Common myeloid progenitor, CD34-positive (primary cell): ENCODE measurements at places on chromosomes 11 and 22.

DNA sequence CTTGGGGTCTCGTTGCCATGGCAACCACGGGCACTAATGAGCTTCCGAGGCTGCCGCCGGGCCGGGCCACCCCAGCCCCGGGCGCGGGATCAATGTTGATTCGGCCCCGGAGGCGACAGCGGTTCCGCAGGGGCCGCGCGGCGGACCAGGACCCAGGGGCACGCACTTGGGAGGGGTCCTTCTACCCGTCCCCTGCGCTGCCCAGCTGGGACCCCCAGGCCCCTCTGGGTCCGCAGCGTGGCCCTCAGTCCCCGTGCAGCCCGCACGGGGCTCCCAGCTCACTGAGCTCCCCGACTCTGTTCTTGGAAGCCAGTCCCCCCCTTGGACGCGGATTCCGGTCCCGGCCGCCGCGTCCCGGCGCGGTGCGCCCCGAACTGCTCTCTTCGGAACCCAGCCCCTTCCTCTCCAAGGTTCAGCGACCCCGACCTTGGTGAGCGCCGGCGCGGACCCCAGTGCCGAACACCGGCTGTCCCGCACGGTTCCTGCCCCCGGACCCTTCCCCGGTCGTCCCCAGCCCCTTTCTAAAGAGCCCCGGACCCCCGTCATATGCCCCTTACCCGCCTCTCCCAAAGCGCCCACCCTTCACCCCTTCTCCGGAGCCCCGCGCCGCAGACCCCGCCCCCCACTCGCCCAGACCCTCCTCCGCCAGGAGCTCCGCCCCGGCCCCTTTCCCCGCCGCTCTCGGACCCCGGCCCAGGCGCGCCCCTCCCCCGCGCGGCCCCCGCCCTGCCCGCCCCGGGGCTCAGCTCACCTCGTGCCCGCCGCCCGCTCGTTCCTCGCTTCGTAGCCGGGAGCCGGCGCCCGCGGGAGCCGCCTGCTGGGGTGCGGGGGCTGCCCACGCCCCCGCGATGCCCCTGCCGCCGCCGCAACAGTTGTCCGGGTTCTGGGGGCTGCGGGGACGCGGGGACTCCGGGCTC is 18.3 kb upstream of the SHISAL1 start:
- H3K27me3 ChIP-seq: peaks cover 34% of the 10 kb centered on the region
- DNase-seq: no peak
- H3K4me1 ChIP-seq: peaks cover 17% of the 10 kb centered on the region
- no peak overlapping the region for H3K4me3 ChIP-seq
- no peak overlapping the region for H3K27ac ChIP-seq

GRCh38 chr22:46367707-46368191 is 32.2 kb downstream of the TRMU start:
- H3K36me3 ChIP-seq: no peaks in the 10 kb centered on the region
- DNase-seq: peak; percentile 68
- peaks cover 3% of the 10 kb centered on the region for H3K4me1 ChIP-seq
- no peak overlapping the region for H3K4me3 ChIP-seq
- H3K27ac ChIP-seq: no peak overlapping the region

DNA sequence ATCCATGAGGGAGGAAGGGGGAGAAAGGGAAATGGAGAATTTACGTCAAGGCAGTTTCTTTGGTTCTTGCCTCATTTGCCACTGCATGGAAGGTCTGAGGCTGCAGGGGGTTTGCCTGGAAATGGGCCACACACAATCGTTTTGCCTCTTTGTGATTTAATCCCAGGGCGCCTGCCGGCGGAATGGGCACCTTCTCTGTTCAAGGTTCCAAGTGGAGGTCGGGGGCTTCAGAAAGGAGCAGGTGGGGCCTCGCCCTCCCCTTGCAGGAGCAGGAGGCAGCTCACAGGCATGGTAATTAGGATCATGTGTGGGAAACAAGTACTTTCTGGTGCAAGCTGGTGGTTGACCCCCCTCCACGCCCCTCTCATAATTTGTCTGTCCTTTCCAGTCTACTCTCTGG is 29.9 kb downstream of the MPPED1 start:
- no peak for DNase-seq
- no peaks in the 10 kb centered on the region for H3K36me3 ChIP-seq
- peaks cover 11% of the 10 kb centered on the region for H3K4me1 ChIP-seq
- no peak overlapping the region for H3K4me3 ChIP-seq

GRCh38 chr22:38030311-38031133 is 26.7 kb upstream of the PICK1 start:
- no peak overlapping the region for H3K4me3 ChIP-seq
- DNase-seq: no peak
- no peak overlapping the region for H3K27ac ChIP-seq
- no peaks in the 10 kb centered on the region for H3K36me3 ChIP-seq
- no peaks in the 10 kb centered on the region for H3K27me3 ChIP-seq

- no peak overlapping the region for H3K4me3 ChIP-seq
- H3K36me3 ChIP-seq: no peaks in the 10 kb centered on the region
- no peak for DNase-seq
- peaks cover 44% of the 10 kb centered on the region for H3K4me1 ChIP-seq
Measured at GRCh38 chr11:128660947-128661346, 32.9 kb upstream of the FLI1 start.

DNA sequence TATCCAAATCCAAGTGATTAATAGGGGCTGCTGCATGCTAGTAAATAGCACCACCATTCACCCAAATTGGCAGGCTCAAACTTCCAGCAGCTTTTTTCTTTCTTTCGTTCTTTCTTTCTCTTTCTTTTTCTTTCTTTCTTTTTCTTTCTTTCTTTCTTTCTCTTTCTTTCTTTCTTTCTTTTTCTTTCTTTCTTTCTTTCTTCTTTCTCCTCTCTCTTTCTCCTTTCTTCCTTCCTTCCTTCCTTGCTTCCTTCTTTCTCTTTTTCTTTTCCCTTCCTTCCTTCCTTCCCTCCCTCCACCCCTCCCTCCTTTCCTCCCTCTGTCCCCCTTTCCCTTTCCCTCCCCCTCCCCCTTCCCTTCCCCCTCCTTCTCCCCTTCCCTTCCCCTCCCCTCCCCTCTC is 81.5 kb downstream of the PDE3B start:
- no peak overlapping the region for H3K4me3 ChIP-seq
- no peaks in the 10 kb centered on the region for H3K4me1 ChIP-seq
- no peak for DNase-seq
- no peaks in the 10 kb centered on the region for H3K36me3 ChIP-seq

- H3K4me3 ChIP-seq: no peak overlapping the region
- H3K36me3 ChIP-seq: no peaks in the 10 kb centered on the region
- H3K27me3 ChIP-seq: no peaks in the 10 kb centered on the region
- no peak overlapping the region for H3K27ac ChIP-seq
Measured at GRCh38 chr11:80466570-80466969, 1025.7 kb upstream of the TENM4 start.

DNA sequence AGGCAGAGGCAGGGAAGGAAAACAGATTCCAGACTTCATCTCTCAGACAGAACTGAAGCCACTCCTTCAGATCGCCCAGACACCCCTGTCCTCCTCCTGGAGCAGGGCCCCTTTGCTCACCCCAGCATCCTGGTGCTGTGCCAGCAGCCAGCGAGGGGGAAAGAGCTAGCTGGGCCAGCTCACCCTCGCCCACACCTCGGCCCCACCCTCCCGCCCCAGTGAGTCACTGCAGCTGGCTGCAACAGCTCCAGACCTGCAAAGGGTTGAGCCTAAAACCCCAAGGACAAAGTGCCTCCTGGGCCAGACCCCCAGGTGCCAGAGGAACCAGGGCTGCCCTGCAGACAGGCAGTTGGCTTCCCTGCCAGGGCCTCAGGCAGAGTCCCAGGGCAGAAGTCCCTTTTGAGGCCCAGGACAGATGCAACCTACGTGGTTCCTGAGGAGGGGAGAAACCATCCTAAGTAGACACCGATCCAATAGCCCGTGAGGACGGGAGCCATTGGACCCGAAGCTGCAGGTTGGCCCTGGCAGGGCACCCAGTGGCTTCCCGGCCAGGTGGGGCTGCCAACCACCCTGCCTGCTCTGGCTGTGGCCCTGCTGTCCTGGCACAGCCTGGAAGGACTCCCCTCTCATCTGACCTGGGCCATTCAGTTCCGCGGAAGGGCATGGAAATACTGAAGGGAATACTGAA is 7.2 kb downstream of the AHNAK start:
- H3K4me3 ChIP-seq: peak overlapping the region; percentile 45
- H3K27me3 ChIP-seq: peaks cover 2% of the 10 kb centered on the region
- no peak overlapping the region for H3K27ac ChIP-seq
- H3K36me3 ChIP-seq: peaks cover 7% of the 10 kb centered on the region

DNA sequence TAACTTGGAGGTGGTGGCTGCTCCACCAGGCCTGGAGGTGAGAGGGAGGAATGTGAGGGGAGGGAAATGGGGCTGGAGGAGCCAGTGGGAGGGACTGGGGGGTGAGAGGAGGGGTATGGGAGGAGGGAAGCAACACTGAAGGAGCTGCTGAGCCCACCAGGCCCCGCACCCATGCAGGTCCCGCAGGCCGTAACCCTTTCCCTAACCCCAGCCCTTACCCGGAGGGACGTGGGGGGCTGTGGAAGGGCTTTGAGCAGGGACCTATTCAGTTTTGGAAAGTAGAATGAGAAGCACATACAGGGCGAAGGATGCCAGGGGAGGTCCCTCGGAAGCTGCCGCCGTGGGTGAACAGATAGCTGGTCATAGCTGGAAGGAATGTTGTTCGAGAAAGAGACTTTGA is 33.9 kb upstream of the CRYBB3 start:
- no peaks in the 10 kb centered on the region for H3K36me3 ChIP-seq
- no peak overlapping the region for H3K4me3 ChIP-seq
- no peaks in the 10 kb centered on the region for H3K4me1 ChIP-seq
- no peak overlapping the region for H3K27ac ChIP-seq
- H3K27me3 ChIP-seq: no peaks in the 10 kb centered on the region
- no peak for DNase-seq

GRCh38 chr11:111798279-111798678 is 32.1 kb upstream of the PPP2R1B start:
- peaks cover 5% of the 10 kb centered on the region for H3K36me3 ChIP-seq
- DNase-seq: no peak
- no peak overlapping the region for H3K4me3 ChIP-seq
- H3K27ac ChIP-seq: no peak overlapping the region
- no peaks in the 10 kb centered on the region for H3K27me3 ChIP-seq
- no peaks in the 10 kb centered on the region for H3K4me1 ChIP-seq

- no peak for DNase-seq
- H3K4me3 ChIP-seq: no peak overlapping the region
- no peak overlapping the region for H3K27ac ChIP-seq
- no peaks in the 10 kb centered on the region for H3K27me3 ChIP-seq
- peaks cover 3% of the 10 kb centered on the region for H3K36me3 ChIP-seq
- peaks cover 6% of the 10 kb centered on the region for H3K4me1 ChIP-seq
Measured at GRCh38 chr11:75823415-75823814, 8.4 kb downstream of the UVRAG start.
